ENCODE measurements at places on chromosomes 6 and 20. TPM values are rescaled to one million over a fixed set of nuclear protein-coding genes. Genes with fewer than 3 reads are reported as not detected.

DNA sequence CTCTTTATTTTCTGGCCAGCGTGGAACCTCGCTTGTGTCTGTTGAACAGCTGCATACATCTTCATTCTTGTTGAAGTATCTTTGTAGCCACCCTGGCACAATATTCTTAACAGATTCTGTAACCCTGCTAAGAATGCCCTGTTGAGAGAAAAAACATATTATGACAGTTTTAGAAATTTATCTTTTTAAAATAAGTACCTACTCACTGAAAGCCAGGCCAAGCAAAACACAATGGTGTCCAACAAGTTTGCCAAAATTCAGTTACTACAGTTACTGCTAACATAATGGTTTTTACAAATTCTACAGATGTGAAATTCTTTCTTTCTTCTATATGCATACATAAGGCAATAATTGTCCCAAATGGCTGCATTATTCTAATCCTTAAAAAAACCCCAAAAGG lies 18.2 kb downstream of the NUP153 start:
- no peak for DNase-seq

DNA sequence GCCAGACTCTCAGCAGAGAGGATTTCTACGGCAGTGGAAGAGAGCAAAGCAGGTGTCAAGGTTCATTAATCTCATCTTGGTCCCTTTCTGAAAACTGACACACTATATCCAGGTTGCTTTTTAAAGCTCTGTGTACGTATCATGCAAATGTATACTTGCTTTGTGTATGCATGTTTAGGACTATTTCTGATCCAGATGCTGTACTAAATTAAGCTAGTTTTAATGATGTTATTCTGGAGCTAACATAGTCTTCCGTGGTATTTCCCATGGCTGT lies 59.2 kb upstream of the SNX9 start:
- no peak for DNase-seq

DNA sequence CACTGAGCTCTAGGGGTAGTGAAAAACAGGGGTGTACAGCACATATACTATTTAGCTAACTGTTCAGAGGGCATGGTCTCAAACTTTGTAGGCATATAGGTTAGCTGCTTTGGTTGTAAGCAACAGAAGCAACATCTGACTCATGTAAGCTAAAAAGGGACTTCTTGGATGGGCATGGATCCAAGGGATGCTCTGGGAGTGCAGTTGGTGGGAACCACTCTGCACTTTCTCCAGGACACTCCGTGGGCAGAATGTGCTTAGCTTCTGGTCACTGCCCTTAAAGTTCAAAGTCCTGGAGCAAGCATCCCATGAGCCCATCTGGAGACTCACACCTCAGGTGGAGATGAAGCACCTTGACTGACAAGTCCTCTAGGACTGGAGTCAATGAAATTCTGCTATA lies 11.5 kb downstream of the APCDD1L start:
- no peak for DNase-seq

- peak; percentile 62 for DNase-seq
Measured at GRCh38 chr20:35617397-35618262, 2.0 kb downstream of the SPAG4 start.

DNA sequence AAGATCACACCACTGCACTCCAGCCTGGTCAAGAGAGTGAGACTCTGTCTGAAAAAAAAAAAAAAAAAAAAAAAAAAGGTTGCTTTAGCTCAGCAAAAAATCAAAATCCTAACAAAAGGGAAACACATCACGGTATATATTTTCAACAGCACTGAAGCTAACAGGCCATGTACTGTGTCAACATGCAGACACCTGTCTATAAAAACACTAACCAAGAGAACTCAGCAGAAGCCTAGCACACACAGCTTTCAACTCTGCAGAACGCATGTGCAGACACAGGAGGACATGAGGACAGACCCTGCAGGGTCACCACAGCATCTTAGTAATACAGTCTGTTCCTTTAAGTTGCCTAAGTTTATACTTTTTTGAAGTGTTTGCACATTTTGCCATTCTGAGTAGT lies 13.5 kb downstream of the NINL start:
- DNase-seq, result no peak

GRCh38 chr6:15401769-15402250 lies 155.9 kb downstream of the JARID2 start:
- DNase-seq, result no peak

GRCh38 chr20:3502878-3503277 lies 32.1 kb downstream of the ATRN start:
- no peak for DNase-seq

DNA sequence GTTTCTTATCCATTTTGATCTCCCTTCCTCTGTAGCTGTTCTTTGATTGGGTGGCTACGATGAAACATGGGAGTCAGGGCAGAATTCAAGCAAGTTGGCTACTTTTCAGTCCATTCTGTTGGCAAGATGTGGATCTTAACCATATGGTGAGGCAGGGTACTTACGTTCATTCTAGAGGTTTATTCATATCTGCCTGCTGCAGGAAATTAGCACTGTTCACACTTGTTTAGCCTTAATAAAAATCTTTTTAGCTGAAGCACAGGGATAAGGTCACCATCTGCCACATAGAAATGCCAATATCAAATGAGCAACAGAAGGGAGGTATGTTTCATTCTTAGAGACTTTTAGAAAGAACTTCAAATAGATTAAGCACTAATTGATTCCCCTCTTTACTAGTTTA lies 83.9 kb downstream of the GRIK2 start:
- DNase-seq, result no peak

- DNase-seq, result no peak
Measured at GRCh38 chr6:38877721-38878120, 162.6 kb downstream of the DNAH8 start.

DNA sequence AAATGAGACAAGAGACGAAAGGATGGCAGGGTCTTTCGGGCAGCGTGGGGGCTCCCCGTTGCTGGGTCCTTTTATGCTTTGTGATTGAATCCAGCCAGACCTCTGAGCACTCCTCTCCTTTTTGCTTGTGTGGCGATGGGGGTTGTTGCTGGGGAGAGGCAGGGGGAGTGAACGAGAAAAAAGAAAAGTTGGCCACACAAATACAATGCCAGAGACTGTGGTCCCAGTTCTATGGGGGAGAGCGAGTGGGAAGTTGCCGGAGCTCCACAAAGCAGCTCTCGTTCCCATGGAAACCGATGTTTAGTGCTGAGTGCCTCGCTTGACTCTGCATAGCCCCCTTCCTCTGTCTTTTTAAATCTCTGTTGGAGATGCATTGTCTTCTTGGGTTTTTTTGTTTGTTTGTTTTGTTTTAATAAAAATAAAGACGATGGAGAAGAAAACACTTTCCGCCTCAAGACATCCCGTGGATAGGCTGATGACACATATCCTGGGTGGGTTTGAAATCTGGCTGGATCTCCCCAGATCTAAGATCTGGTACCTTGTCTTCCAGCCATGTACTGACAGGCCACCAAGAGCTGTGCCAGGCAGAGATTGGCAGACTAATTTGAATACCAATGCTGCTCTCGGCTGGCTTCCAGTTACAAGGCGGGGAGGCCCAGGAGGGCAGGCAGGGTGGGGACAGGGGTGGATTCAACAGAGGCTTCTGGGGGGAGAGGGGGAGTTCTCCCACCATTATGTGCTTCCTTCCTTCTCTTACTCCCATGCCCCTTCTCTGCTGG lies 529.3 kb downstream of the QKI start:
- DNase-seq, result no peak

GRCh38 chr6:17393892-17394631 lies 667 bp downstream of the CAP2 start:
- peak; percentile 51 for DNase-seq

- no peak for DNase-seq
Measured at GRCh38 chr20:4999788-5000187, 1.5 kb downstream of the SLC23A2 start.

- DNase-seq, result no peak
Measured at GRCh38 chr20:59618131-59618530, 13.8 kb downstream of the PHACTR3 start.

GRCh38 chr20:1215386-1216170 lies 10.3 kb upstream of the RAD21L1 start:
- no peak for DNase-seq

GRCh38 chr6:142810952-142811514 lies 133.9 kb downstream of the HIVEP2 start:
- DNase-seq, result no peak

DNA sequence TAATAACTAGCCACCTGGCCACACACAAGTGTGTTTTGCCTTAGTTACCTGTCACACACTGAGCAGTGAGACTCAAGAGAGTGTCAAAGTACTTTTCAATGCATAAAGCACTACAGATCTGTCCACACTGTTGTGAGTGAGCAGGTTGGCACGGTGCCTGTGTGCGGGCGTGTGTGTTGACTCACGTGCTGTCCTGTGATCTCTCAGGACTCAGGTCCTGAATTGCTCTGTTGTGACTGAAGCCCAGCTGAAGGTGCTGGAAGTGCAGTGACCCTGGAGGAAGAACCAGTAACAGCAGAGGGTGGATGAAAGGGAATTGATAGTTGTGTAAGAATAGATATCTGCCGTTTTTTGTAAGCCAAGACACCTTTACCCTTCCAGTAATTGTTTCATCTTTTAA lies 18.3 kb downstream of the SLC16A10 start:
- DNase-seq, result no peak

DNA sequence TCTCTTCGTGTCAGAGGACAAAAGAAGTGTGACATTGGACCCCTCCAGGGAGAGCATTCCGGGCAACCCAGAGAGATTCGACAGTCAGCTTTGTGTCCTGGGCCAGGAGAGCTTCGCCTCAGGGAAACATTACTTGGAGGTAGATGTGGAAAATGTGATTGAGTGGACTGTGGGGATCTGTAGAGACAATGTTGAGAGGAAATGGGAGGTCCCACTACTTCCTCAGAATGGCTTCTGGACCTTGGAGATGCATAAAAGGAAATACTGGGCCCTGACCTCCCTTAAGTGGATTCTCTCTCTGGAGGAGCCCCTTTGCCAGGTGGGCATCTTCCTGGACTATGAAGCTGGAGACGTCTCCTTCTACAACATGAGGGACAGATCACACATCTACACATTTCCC lies 9.5 kb upstream of the BTN3A3 start:
- no peak for DNase-seq

DNA sequence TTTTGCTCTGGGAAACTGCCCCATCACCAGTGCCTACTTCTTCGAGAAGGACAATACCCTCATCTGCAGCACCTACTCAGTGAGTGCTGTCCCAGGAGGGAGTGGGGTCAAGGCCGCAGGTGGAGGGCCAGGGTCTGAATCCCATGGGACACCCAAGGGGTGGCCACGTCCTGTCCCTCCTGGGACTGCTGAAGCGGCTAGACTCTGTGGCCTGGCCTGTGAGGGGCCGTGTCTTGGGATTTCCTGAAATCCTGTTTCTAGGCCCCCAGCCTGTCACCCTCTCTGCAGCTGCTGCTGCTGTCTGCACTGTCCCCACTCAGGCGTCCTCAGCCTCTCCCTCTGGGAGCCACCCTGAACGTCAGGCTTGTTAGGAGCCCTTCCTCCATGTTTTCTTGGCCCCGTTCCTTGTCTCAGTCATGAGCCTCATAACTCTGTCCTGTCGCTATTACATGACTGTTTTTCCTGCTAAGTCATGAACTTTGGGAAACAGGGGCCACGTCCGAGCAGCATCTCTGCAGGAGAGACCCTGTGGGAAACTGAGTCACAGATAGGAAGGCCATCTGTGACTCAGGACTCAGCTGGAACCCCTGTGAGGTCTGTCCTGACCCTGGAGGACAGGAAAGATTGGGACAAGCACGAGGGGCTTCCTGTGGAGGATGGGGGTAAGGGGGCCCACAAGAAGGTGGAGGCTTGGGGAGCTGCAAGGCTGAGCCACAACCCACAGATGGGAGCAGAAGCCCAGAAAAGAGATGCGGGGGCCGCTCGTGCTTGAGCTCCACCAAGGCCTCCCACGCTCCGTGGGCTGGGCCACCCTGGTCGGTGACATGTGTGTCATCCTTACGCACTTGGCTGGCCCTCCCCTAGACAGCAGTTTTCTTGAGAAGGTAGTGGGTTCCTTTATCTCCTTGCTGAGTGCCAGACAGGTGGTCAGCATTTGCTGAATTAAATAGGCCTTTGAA lies 49.9 kb downstream of the EFCAB8 start:
- no peak for DNase-seq

DNA sequence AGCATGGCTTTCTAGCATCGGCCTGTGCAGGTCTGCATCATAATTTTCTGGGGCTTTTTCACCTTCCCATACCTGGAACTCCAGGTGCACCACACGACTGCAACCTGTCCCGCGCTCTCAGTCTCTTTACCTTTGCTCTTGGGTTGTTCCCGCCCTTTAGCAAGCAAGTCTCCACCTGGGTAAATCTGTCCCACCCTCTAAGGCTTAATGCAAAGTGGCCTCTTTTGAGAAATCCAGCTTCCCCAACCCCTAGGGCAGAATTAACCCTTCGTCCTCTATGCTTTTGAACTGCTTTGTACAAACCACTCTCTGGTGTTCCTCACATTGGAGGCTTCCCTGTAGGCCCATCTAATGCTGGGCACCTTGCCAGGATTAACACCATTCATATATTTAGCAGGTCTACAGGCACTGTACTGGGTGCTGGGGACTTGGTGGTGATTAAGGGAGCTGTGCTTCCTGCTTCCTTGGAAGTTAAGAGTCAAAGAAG lies 2.8 kb downstream of the ITPR3 start:
- no peak for DNase-seq

DNA sequence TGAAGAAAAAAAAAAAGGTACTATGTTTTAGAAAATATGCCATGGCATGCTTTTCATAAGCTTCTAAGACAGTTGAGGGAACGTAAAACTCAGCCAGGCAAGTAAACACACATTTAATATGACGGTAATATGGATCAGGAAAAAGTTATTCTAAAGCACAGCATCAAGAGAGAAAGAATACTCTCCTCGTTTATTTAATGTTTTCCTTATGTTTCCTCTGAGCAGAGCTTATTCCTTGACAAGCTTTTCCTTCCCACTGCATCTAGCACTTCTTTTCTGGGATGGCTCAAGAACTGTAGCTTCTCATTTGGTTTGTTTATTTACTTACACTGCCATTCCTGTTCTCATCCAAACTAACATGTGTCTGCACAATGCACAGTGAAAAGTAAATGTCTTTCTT lies 2.7 kb upstream of the RSPO3 start:
- no peak for DNase-seq

GRCh38 chr6:28953585-28954258 lies 29.9 kb upstream of the TRIM27 start:
- no peak for DNase-seq

DNA sequence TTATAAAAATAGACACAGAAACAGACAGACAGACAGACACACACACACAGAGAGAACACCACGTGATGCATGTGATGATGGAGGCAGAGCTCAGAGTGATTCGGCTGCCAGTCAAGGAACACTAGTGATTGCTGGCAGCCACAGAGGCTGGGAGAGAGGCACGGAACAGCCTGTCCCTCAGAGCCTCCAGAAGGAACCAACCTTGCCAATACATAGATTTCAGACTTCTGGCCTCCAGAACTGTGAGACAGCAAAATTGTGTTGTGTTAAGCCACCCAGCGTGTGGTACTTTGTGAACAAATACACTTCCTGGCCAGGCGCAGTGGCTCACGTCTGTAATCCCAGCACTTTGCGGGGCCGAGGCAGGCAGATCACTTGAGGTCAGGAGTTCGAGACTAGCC lies 9.5 kb upstream of the PARD6B start:
- DNase-seq, result no peak

GRCh38 chr6:136113736-136114173 lies 136.4 kb downstream of the MTFR2 start:
- no peak for DNase-seq

The GMPR gene
- total RNA-seq, result 0.47 TPM

The C2 gene
- 0.69 TPM for total RNA-seq

The RHAG gene
- not detected for total RNA-seq

The KCNK5 gene
- total RNA-seq, result 0.78 TPM

The SRSF3 gene
- 217 TPM for total RNA-seq

The RAMACL gene
- 0.17 TPM for total RNA-seq

The INSM1 gene
- total RNA-seq, result not detected

The GPR6 gene
- total RNA-seq, result not detected

Measured in NCI-H460 (cell line).